Activated T-helper 2 cell treated with anti-CD3 and anti-CD28 coated beads, Interferon-gamma antibody, Interleukin-2, Interleukin-4, amounts not matched to agents 10 μg/mL and 5 μg/mL and 100 μg/mL, durations not matched to agents 14 hours and 24 hours and 36 hours (primary cell): ENCODE measurements at places on chromosomes 1 and 21. TPM values are rescaled to one million over a fixed set of nuclear protein-coding genes. Genes with fewer than 3 reads are reported as not detected.

GRCh38 chr1:917466-918091 is 6.1 kb upstream of the SAMD11 start:
- H3K27me3 ChIP-seq, result peaks cover 36% of the 10 kb centered on the region
- no peak for DNase-seq
- no peak overlapping the region for H3K27ac ChIP-seq
- no peak overlapping the region for H3K4me3 ChIP-seq

GRCh38 chr1:86258101-86258500 is 101.5 kb upstream of the COL24A1 start:
- no peak overlapping the region for H3K27ac ChIP-seq
- DNase-seq, result no peak
- H3K27me3 ChIP-seq, result no peaks in the 10 kb centered on the region
- H3K36me3 ChIP-seq, result no peaks in the 10 kb centered on the region
- H3K4me1 ChIP-seq, result no peaks in the 10 kb centered on the region

S100A16 gene
- not detected in 2 replicates for total RNA-seq

IL19 gene
- total RNA-seq, result not detected in 2 replicates

TNFRSF1B gene
- 150 and 153 TPM in 2 replicates for total RNA-seq

- no peaks in the 10 kb centered on the region for H3K27me3 ChIP-seq
- no peak for DNase-seq
- peaks cover 6% of the 10 kb centered on the region for H3K4me1 ChIP-seq
- H3K27ac ChIP-seq, result no peak overlapping the region
Measured at GRCh38 chr1:62810420-62811274, 26.7 kb downstream of the ATG4C start.

SPATA46 gene
- not detected in 2 replicates for total RNA-seq

- no peak for DNase-seq
- H3K27me3 ChIP-seq, result no peaks in the 10 kb centered on the region
- peaks cover 32% of the 10 kb centered on the region for H3K4me1 ChIP-seq
- no peak overlapping the region for H3K27ac ChIP-seq
- peaks cover 17% of the 10 kb centered on the region for H3K36me3 ChIP-seq
Measured at GRCh38 chr1:37471345-37472231, 2.8 kb upstream of the ZC3H12A start.

C1orf185 gene
- total RNA-seq, result not detected in 2 replicates

- no peaks in the 10 kb centered on the region for H3K4me1 ChIP-seq
- H3K27me3 ChIP-seq, result no peaks in the 10 kb centered on the region
- DNase-seq, result no peak
- H3K27ac ChIP-seq, result no peak overlapping the region
- H3K36me3 ChIP-seq, result no peaks in the 10 kb centered on the region
Measured at GRCh38 chr21:16418642-16419041, 688.9 kb downstream of the USP25 start.

DNA sequence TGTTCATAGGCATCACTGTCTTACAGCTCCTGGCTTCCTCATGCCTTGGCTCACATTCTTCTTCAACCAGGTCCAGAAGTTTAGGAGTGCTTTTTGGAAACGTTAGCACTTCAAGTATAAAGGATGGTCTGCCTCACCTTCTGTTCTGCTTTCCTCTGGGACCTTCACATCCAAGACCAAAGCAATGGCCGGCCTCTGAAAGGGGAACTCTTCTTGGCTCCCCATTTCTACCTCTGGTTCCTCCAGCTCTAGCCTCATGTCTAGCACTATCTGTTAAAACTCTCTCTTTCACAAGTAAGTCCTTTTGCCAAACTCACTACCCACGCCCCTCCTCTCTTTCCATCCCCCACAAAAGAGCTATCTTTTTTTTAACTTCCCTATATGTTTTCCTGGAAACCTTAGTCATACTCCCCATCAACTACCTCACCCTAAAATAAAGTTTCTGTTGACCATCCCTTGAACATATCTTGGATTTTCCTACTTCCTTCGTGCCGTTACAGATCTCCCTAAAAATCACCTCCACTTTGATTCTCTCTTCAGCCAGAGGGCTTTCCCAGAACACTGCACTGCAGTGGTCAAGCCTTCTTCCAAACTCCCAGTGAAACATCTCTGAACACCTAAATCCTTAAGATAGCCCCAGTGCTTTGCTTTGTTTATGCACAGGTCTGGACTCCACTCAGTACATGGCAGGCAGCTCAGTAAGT is 7.9 kb downstream of the SORT1 start:
- H3K27me3 ChIP-seq, result peaks cover 15% of the 10 kb centered on the region
- H3K27ac ChIP-seq, result no peak overlapping the region
- no peak for DNase-seq
- peaks cover 29% of the 10 kb centered on the region for H3K4me1 ChIP-seq

THEM5 gene
- total RNA-seq, result not detected in 2 replicates

DNA sequence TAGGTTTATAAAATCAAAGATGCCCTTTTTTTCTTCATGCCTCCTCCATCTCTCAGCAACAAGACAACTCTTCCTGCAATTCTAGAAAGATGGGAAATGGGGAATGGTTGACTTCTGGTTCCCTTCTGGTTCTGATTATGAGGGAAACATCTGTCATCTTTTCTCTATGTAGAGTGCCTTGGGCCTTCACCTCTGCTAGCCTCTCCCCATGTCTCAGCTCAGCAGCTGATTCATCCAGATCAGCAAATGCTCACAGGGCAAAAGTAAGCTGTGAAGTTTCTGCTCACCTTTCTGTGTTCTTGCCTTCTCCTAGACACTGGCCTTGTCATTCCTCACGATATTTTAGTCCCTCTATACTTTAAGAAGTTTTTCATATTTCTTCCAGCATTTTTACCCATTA is 17.8 kb upstream of the BECN2 start:
- no peaks in the 10 kb centered on the region for H3K36me3 ChIP-seq
- H3K27ac ChIP-seq, result no peak overlapping the region
- DNase-seq, result no peak
- H3K4me1 ChIP-seq, result no peaks in the 10 kb centered on the region
- H3K4me3 ChIP-seq, result no peak overlapping the region

DNA sequence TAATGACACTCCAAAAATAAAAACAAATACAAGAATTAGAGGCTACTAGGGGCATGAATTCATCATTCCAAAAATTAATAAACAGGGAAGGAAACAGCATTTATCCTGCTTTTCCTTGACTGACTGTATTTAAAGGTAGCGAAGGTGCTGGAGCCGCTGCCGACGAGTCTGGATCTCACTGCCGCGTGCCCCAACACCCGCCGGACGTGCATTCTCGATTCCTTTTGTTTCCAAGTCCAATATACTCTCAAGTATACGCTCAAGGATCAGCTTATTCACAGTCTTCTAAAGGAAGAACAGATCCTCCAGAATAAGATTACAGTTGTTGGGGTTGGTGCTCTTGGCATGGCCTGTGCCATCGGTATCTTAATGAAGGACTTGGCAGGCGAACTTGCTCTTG is 88.2 kb upstream of the GNG4 start:
- peaks cover 10% of the 10 kb centered on the region for H3K4me1 ChIP-seq
- DNase-seq, result no peak
- H3K36me3 ChIP-seq, result peaks cover 58% of the 10 kb centered on the region
- H3K4me3 ChIP-seq, result no peak overlapping the region
- no peaks in the 10 kb centered on the region for H3K27me3 ChIP-seq
- H3K27ac ChIP-seq, result no peak overlapping the region

DNA sequence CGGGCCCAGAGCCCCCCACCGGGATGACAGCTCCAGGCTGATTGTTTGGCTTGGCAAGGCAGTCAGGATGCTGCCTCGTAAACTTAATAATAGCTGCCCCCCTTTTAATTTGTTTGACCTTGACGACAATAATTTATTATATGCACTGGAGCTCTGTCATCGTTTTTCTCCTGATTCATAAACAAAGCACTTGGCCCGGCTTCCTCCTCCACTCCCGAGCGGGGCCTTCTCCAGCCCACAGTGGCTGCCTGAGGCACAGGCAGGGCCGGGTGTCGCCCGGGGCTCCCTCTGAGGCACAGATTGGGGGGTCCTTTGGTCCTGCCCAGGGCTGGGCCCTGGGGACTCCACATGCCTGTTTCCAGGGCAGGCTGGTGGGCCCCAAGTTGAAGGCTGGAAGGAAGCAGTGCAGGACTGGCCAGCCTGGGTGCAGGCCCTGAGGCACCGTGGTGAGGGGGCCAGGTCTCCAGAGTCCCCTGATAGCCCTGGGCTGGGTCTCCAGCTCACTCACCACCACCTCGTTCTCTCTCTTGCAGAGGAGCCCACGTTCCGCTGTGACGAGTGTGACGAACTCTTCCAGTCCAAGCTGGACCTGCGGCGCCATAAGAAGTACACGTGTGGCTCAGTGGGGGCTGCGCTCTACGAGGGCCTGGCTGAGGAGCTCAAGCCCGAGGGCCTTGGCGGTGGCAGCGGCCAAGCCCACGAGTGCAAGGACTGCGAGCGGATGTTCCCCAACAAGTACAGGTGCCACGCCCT is 52.0 kb upstream of the ARHGEF16 start:
- no peak overlapping the region for H3K27ac ChIP-seq
- H3K27me3 ChIP-seq, result no peaks in the 10 kb centered on the region
- no peak for DNase-seq
- H3K4me1 ChIP-seq, result no peaks in the 10 kb centered on the region
- no peak overlapping the region for H3K4me3 ChIP-seq

SLC16A4 gene
- 0.23 and 0.73 TPM in 2 replicates for total RNA-seq

FAM72B gene
- total RNA-seq, result 22.6 and 23.1 TPM in 2 replicates

DNA sequence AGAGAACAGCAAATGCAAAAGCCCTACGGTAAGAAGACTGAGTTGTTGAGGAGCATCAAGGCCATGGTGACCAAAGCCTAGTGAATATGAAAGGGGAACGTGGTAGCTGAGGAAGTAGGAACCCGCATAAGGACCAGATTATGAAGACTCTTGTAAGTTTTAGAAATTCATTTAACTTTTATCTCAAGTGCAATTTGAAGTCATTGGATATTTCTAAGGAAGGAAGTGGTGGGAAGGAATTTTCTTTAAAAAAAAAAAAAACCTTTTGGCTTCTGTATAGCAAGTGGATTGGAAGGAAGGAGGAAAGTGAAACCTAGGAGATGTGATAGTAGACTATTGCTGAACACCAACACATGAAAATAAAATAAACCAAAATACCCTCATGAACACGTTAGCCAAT is 119.0 kb downstream of the TNFSF18 start:
- no peak for DNase-seq
- H3K27ac ChIP-seq, result no peak overlapping the region

GRCh38 chr1:196098000-196098399 is 510.2 kb downstream of the KCNT2 start:
- no peak for DNase-seq
- H3K27me3 ChIP-seq, result no peaks in the 10 kb centered on the region
- no peaks in the 10 kb centered on the region for H3K36me3 ChIP-seq
- H3K4me1 ChIP-seq, result no peaks in the 10 kb centered on the region
- H3K4me3 ChIP-seq, result no peak overlapping the region
